ENCODE measurements at places on chromosomes 16 and 17. TPM values are rescaled to one million over a fixed set of nuclear protein-coding genes. Genes with fewer than 3 reads are reported as not detected.

DNA sequence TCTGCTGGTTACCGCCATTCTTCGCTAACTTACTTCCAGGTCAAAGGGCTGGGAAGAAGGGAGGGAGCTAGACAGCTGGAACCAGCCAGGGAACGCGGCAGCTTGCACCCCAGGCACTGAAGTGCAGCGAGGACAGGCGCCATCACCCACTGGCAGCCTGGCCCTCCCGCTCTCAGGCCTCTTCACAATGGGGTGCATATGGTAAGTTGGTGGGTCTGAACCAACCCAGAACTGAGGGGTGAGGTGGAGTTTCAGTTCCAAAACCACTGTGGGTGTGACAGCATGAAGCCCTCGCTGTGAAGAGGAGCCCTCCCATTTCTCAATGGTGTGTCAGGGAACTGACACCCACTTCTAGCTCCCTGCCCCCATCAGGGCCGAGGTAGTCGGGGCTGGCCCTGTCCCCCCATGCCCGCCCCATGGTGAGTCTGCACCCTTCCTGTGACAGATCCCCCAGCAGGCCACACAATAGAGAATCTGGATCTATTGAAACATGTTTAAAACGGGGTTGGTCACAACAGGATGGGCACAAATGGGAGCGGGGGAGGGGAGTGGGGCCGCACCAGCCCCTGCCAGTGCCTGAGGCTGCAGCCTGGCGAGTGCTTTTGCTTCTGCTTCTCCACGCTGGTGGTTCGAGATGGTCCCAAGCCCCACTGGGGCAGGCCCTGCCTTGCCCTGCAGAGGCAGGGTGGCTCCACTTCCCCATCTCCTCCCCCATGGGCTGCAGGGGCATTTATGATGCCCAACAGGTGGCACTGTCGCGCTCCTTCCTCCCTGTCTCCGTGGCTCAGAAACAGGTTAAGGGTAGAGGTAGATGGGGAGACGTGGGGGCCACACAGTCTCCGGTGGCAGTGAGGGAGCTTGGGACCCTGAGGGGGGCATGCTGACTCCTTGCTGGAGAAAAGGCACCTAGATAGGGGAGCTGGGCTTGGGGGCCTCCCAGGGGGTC is 2.3 kb downstream of the LIMD2 start:
- peaks cover 47% of the 10 kb centered on the region for H3K4me1 ChIP-seq
- no peak overlapping the region for H3K4me3 ChIP-seq
- no peaks in the 10 kb centered on the region for H3K27me3 ChIP-seq
- H3K27ac ChIP-seq: no peak overlapping the region

DNA sequence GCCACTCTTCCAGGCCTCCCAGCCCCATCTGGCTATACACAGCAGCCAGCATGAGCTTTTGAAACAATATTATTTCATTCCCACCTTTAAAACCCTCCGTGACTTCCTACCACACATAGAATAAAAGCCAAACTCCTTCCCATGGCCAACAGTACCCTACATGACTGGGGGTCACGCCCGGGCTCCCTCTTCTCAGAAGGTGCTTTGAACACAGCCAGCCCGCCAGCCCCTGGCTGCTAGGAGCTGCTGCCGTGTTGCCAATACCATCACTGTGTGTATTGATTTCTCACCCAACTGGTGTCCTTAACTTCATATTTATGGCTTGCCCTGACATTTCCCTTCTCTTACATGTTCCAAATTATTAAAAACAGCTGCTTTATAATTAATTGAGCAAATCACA is 111.2 kb downstream of the GNAO1 start:
- H3K27me3 ChIP-seq: peaks cover 24% of the 10 kb centered on the region
- no peaks in the 10 kb centered on the region for H3K36me3 ChIP-seq
- DNase-seq: no peak

DNA sequence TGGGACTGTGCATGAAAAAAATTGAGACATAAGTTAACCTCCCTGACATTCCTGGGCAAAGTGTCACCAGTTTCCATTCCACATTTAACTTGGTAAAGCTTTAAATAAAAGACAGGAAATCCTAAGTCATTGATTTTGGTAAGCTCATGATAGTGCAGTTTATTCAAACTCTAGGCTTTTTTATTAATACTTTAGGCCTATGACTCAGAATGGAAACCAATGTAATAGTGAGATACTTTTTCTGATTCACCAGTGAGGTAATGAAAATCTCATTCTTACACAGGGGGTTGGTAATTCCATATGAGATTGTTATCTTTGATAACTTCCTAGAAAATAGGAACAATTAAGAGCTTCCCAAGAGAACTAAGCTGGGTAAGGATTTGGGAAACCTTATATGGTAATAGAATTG is 91.1 kb downstream of the NLK start:
- H3K27me3 ChIP-seq: no peaks in the 10 kb centered on the region
- no peak for DNase-seq
- no peaks in the 10 kb centered on the region for H3K4me1 ChIP-seq
- H3K36me3 ChIP-seq: peaks cover 22% of the 10 kb centered on the region

GRCh38 chr17:8985054-8985701 is 19.7 kb upstream of the PIK3R5 start:
- H3K27ac ChIP-seq: no peak overlapping the region
- no peaks in the 10 kb centered on the region for H3K4me1 ChIP-seq
- H3K27me3 ChIP-seq: no peaks in the 10 kb centered on the region
- H3K4me3 ChIP-seq: no peak overlapping the region
- no peaks in the 10 kb centered on the region for H3K36me3 ChIP-seq
- no peak for DNase-seq

GRCh38 chr17:18978655-18979054 is 25.9 kb downstream of the FAM83G start:
- no peak overlapping the region for H3K4me3 ChIP-seq
- DNase-seq: no peak
- H3K36me3 ChIP-seq: peaks cover 32% of the 10 kb centered on the region

- H3K27me3 ChIP-seq: peaks cover 17% of the 10 kb centered on the region
- H3K4me3 ChIP-seq: no peak within 1 kb of the TSS
- no peak within 1 kb of the TSS for H3K27ac ChIP-seq
- H3K36me3 ChIP-seq: no peaks in the 10 kb centered on the region
- peak; percentile 11 for DNase-seq
- H3K4me1 ChIP-seq: peaks cover 8% of the 10 kb centered on the region
These were observed at the start of gene VAT1L for GRCh38 chr16:77788181-77789084. TSS of gene VAT1L (plus strand) at chr16:77788564. CDS start at chr16:77788683, 119 bp downstream.

DNA sequence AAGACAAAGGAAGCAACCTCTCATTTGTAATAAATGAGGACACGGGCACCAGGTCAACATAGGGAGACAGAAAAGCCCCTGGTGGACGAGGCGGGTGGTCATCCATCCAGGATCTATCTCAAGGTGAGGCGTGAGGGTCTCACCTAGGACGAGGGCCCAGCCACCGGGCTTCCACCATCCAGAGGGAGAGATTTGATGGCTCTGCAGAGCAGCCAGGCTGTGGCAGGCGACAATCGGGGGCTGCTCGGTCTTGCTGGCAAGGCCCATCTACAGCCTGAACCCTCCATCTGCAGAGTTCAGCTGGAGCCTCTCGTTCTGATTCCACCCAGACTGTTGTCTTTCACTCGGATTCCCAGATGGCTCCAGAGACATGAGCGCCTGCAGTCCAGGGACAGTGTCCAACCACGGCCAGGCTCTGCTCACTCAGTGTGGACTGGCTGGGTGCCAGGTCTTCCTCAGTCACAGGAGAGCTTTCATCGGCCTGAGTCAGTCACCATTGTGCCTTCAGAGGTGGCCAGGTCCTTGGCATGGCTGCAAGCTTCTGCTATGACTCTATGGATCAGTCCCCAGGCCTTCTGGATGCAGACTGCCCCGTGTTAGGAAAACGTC is 5.9 kb downstream of the LITAFD start:
- H3K4me3 ChIP-seq: no peak overlapping the region
- no peak overlapping the region for H3K27ac ChIP-seq
- peaks cover 37% of the 10 kb centered on the region for H3K36me3 ChIP-seq
- H3K27me3 ChIP-seq: no peaks in the 10 kb centered on the region
- no peak for DNase-seq

GRCh38 chr16:89784406-89784805 is 32.0 kb downstream of the FANCA start:
- no peaks in the 10 kb centered on the region for H3K27me3 ChIP-seq
- peaks cover 90% of the 10 kb centered on the region for H3K36me3 ChIP-seq
- no peak overlapping the region for H3K4me3 ChIP-seq
- peaks cover 9% of the 10 kb centered on the region for H3K4me1 ChIP-seq
- no peak for DNase-seq

GRCh38 chr16:28597692-28598261 is 927 bp upstream of the SULT1A2 start:
- peak; percentile 70 for DNase-seq
- peak overlapping the region; percentile 32 for H3K27ac ChIP-seq
- no peaks in the 10 kb centered on the region for H3K36me3 ChIP-seq
- H3K27me3 ChIP-seq: no peaks in the 10 kb centered on the region

DNA sequence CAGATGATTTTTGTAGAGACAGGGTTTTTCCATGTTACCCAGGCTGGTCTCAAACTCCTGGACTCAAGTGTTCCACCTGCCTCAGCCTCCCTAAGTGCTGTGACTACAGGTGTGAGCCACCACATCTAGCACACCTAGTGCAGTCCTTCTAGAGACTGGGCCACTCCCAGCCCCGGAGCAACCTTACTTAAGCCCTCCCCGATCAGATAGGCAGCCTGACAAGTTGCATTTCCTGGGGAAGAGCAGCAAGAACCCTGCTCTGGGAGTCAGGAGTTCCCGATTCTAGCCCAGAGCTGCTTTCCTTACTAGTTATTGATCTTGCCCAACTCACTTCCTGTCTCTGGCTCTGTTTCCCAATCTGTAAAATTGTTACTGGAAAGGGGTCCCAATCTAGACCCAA is 7.0 kb upstream of the NAGLU start:
- H3K27me3 ChIP-seq: no peaks in the 10 kb centered on the region
- no peak overlapping the region for H3K27ac ChIP-seq
- peaks cover 60% of the 10 kb centered on the region for H3K4me1 ChIP-seq
- no peak for DNase-seq

- H3K4me1 ChIP-seq: peaks cover 29% of the 10 kb centered on the region
- H3K36me3 ChIP-seq: peaks cover 6% of the 10 kb centered on the region
- DNase-seq: no peak
- H3K27ac ChIP-seq: no peak overlapping the region
- H3K27me3 ChIP-seq: no peaks in the 10 kb centered on the region
These were observed 2.8 kb upstream of the MSRB1 start for GRCh38 chr16:1945559-1946391.

- H3K27ac ChIP-seq: peak overlapping the region; percentile 84
- H3K4me1 ChIP-seq: peaks cover 9% of the 10 kb centered on the region
- no peaks in the 10 kb centered on the region for H3K27me3 ChIP-seq
- H3K4me3 ChIP-seq: peak overlapping the region; percentile 29
- DNase-seq: peak; percentile 36
These were observed 62.9 kb downstream of the SMURF2 start for GRCh38 chr17:64599187-64599676.

GRCh38 chr16:50271148-50272041 is 5.0 kb downstream of the ADCY7 start:
- peaks cover 86% of the 10 kb centered on the region for H3K4me1 ChIP-seq
- peaks cover 48% of the 10 kb centered on the region for H3K36me3 ChIP-seq
- peak; percentile 60 for DNase-seq
- no peaks in the 10 kb centered on the region for H3K27me3 ChIP-seq
- no peak overlapping the region for H3K4me3 ChIP-seq

SEC14L5 gene
- polyA plus RNA-seq: 0.11 TPM

MYLK3 gene
- polyA plus RNA-seq: 3.3 TPM

DCTN5 gene
- 68.4 TPM for polyA plus RNA-seq

EXOC7 gene
- 30.5 TPM for polyA plus RNA-seq

TEKT1 gene
- polyA plus RNA-seq: not detected

TAF15 gene
- polyA plus RNA-seq: 171 TPM

FZD2 gene
- polyA plus RNA-seq: 4.5 TPM

ARHGDIG gene
- polyA plus RNA-seq: 0.86 TPM

GRB7 gene
- 3.0 TPM for polyA plus RNA-seq

CCL14 gene
- not detected for polyA plus RNA-seq

ADORA2B gene
- 13.7 TPM for polyA plus RNA-seq

ADGRG3 gene
- polyA plus RNA-seq: 0.52 TPM

Data from K562 (cell line).